ENCODE measurements at places on chromosomes 7 and 10.
A peak's percentile ranks its signal among the peaks of the same experiment; 100 is the strongest.

- DNase-seq: no peak
Observed at GRCh38 chr7:23299770-23300300, 696 bp downstream of the MALSU1 start.

- DNase-seq: no peak
Observed at GRCh38 chr10:53357587-53357986, 585.0 kb upstream of the MBL2 start.

DNA sequence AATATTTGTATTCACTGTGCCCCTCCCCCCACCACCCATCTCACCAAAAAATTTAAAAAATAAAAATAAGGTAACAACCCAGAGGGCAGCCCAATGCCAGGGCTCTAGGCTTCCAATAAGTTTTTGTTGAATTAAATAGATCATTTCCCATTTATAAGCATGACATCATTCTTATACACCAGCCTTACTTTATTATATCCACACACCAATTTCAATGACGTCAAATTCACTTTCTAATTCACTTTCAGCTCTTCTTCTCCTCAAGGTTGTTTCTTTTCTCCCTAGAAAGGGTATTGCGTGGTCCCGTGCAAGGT is 1.2 kb upstream of the DKK1 start:
- DNase-seq: no peak

DNA sequence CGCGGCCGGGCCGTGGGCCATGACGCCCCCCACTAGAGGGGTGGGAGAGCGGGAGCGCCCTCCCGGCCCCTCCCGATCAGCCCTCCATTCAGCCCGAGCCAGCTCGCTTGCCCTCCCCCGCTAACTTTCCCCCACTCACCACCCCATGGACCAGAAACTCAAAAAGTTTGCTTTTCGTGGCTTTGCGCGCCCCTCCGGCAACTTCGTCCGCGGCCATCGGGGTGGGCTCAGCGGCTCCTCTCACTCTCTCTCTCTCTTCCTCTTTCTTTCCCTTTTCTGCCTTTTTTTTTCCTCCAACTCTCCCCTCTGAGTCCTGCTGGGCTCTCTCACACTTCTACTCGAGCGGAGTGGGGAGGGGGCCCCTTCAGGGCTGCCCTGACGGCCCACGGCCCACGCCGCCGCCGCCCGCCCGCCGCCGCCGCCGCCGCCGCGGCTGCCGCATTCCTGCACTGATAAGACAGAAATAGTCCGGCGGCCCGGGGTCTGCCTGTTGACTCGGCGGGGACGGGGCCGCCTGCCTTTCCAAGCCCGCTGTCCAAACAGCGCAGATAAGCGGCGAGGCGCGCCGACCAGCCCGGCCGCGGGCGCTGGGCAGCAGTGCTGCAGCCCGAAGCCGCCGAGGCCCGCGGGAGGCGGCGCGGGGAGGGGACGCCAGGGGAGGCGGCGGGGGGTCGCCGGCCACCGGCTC is at the start of gene SMARCD3:
Gene SMARCD3 (minus strand): TSS at position 349 of the 688 bp plus-strand sequence. CDS start 132 bp downstream, at position 217.
- DNase-seq: peak; percentile 70

- no peak for DNase-seq
Observed at GRCh38 chr7:87473986-87474385, 1.5 kb downstream of the ABCB4 start.

- DNase-seq: no peak
Observed at GRCh38 chr10:75592791-75593643, 161.6 kb downstream of the LRMDA start.

DNA sequence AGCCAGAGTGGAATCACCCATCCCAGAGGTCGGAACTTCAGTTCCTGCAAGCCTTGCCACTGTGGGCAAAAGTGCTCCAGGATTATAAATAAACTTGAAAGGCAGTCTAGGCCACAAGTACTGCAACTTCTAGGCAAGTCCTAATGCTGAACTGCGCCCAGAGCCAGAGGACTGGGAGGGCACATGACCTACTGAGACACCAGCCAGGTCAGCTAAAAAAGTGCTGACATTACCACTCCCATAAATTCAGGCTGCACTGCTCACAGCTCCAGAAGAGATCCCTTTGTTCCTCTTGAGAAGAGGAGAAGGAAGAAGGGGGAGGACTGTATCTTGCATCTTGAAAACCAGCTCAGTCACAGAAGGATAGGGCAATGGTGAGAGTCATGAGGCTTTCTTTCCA is 1084.1 kb upstream of the PHF14 start:
- DNase-seq: no peak

DNA sequence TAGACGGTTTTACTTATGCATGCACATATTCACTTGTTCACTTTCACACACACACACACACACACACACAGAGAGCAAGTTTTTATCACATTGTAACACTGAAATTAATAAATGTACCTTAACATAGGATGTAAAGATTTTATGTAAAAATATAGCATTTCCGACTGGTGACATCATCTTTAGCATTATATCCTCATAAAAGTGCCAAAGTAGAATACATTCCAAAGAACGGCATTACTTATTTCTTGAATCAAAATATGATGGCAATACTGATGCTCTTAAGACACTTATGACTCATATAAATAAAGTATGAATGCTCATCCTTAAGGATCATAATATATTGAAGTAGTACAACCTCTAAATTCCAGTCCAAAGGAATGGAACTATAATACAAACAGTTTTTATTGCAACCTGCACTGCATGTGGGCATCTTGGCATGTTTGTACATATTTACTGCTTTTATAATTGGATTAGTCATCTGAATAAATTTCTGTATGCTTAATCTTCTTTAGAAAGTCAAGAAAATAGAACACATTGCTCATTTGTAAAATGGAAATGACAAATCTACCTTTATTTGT is 290.0 kb upstream of the SEMA3A start:
- no peak for DNase-seq

- DNase-seq: no peak
Observed at GRCh38 chr10:9858816-9859215, 1158.9 kb upstream of the CELF2 start.

- DNase-seq: peak; percentile 12
Observed at GRCh38 chr10:11379771-11380170, 231.7 kb downstream of the USP6NL start.

GRCh38 chr7:158760936-158761335 is 56.3 kb upstream of the NCAPG2 start:
- DNase-seq: no peak

GRCh38 chr10:113995201-113995600 is 48.5 kb upstream of the ADRB1 start:
- DNase-seq: no peak

DNA sequence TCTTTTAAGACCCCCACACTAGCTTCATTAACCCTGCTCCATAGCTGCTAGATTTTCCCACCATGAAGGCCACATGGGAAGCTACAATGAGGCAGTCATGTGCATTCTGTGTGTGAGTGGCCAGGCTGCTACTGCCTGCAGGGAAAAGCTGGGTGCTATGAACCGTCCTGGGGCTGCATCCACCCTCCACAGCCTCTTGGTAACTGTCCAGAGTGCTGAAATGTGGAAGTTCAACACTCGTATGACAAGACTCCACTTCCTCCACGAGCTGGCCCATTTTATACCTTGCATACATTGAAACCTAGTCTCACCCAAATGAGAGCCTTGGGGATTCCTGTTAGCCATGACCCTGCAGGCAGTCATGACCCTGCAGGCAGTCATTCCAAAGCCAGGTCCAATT is 59.4 kb downstream of the CUZD1 start:
- no peak for DNase-seq

- DNase-seq: peak; percentile 27
Observed at GRCh38 chr10:98041352-98042043, 11.1 kb upstream of the CRTAC1 start.

GRCh38 chr10:69073026-69073425 is 14.9 kb upstream of the SRGN start:
- DNase-seq: no peak

- DNase-seq: no peak
Observed at GRCh38 chr7:158955932-158956804, 99.8 kb downstream of the DYNC2I1 start.

DNA sequence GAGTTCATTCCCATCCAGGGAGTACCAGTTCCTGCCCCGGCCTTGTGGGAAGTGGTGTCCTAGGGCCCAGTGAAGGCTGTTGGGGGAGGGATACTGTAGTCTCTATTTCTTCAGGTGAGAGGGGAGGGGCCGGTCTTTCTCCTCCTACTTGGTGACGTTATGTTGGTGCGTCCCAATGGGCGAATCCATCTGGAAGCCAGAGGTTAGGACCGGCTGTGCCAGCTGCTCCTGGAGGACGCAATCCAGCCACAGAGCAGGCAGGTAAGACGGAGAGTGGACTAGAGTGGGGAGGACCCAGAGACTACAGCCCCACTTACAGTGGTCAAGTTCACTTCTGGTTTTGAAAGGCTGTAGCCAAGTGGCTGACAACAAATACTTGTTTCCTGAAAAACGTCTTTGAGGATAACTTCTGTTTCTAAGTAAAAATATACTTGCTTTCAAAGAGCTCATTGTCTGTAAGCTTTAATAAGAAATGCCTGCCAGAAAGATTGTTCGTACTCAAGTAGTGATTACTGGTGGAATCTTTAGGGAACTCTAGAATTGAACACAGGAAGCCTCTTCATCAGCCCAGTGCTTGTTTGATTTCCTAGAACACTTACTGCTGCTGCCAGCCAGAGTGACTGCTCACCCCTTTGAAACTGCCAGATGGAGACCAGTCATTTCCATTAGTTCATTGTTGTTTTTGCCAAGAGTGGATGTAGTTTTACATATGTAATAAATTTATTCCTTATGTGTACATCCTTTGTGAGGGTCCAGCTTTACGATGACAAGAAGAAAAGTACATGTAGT is 25.4 kb downstream of the RBM33 start:
- no peak for DNase-seq

- DNase-seq: no peak
Observed at GRCh38 chr7:132049462-132050304, 493.3 kb upstream of the PODXL start.

- DNase-seq: no peak
Observed at GRCh38 chr10:14016011-14016536, 314.6 kb downstream of the FRMD4A start.

DNA sequence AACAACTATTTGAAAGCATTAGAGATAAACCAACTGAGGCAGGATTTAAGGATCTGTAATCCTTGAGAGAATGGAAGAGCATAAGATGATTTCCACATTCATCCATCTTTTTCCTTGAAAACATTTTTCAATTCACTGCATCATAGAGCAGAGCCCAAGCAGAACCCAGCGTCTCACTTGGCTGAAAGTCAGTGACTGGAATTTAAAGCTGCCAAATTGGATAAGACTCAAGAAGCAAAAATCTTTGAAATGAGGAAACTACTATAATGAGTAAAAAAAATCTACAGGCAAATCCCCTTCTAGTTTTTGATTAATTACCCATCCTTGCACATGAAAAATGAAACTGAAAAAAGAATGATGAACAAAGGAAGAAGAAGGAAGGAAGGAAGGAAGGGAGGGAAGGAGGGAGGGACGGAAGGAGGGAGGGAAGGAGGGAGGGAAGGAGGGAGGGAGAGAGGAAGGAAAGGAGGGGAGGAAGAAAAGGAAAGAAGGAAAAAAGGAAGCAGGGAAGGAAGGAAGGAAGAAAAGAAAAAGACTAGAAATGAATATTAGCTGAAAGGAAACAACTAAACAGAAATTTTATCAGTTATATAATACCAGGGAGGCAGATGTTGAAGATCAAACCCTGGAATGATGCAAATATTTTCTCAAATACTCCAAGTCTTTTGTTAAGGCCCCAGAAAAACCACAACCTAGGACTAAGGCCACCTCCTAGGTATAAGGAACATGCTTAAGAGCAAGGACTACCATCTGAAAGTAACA is 336.3 kb upstream of the MAGI2 start:
- DNase-seq: no peak

- DNase-seq: no peak
Observed at GRCh38 chr7:80088705-80089104, 45.9 kb upstream of the GNAI1 start.

- no peak for DNase-seq
Observed at GRCh38 chr10:129381741-129382140, 85.3 kb upstream of the MGMT start.

GRCh38 chr7:152148706-152149105 is 123.2 kb downstream of the GALNT11 start:
- no peak for DNase-seq

Measured in nucleus accumbens (tissue), 56 donors.